ENCODE measurements at places on chromosomes 3 and 15. TPM values are rescaled to one million over a fixed set of nuclear protein-coding genes. Genes with fewer than 3 reads are reported as not detected.

ASB14 gene
- not detected for total RNA-seq

GOLGA6A gene
- 0.08 TPM for total RNA-seq

C3orf20 gene
- 0.24 TPM for total RNA-seq

CFAP91 gene
- not detected for total RNA-seq

FOXL2NB gene
- not detected for total RNA-seq

ACTC1 gene
- total RNA-seq, result 0.92 TPM
